Muscle of leg (tissue), 16 donors: ENCODE measurements at places on chromosomes 12 and 14. TPM values are rescaled to one million over a fixed set of nuclear protein-coding genes. Genes with fewer than 3 reads are reported as not detected.
A peak's percentile ranks its signal among the peaks of the same experiment; 100 is the strongest.

- no peak for DNase-seq
These were observed 8.1 kb upstream of the PCED1B start for GRCh38 chr12:47071241-47071852.

The TARBP2 gene
- 25.7 TPM for polyA plus RNA-seq

The ENDOU gene
- polyA plus RNA-seq, result 0.23 TPM

DNA sequence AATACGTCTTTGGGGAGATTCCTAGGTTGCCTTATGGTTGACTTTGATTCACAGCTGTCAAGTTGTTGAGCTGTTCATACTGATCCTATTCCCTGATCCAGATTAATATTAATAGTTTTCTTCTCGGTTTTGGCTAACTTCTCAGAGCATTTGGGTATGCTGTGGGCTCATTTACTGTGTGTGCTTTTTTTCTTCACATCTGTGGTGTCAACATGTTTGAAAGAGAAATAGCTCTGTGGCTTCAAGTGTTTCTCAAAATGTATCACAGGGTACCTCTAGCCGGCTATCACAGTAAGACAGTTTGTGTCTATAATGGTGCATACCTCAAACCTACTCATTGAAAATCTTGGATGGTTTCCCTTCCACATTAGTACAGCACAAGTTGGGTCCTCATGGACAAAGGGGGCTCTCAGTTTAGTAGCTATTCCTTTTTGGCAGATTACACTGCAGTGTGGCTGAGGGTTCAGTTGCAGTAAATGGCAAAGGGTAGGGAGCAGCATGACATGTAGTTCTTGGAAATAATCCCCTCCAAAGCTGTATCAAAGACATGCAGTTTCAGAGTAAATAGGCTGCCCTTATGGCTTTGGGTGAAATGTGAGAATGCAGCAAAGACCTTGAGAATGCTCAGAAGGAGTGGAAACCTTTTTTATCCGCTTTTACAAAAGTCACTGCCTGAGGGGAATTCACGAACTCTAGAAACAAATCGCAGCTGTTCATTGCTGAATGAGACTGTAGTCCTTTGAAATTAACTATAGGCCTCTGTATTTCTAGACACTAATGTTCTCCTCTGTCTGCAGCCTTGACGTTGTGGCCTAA, 102.4 kb upstream of the ATF1 start:
- DNase-seq, result peak; percentile 24

- no peak for DNase-seq
These were observed 66.6 kb downstream of the BTG1 start for GRCh38 chr12:92079054-92079385.

The ASPG gene
- polyA plus RNA-seq, result 2.5 TPM

The CLEC7A gene
- 1.5 TPM for polyA plus RNA-seq

The LRRK2 gene
- polyA plus RNA-seq, result 2.7 TPM

The APOLD1 gene
- 8.6 TPM for polyA plus RNA-seq

The TPH2 gene
- not detected for polyA plus RNA-seq

The KLRF2 gene
- polyA plus RNA-seq, result not detected

GRCh38 chr14:95341564-95341963, 21.9 kb upstream of the CLMN start:
- DNase-seq, result no peak

The SPRING1 gene
- 11.2 TPM for polyA plus RNA-seq

- DNase-seq, result peak; percentile 24
These were observed 452.1 kb downstream of the BCAT1 start for GRCh38 chr12:24496755-24497154.

- peak; percentile 66 for DNase-seq
These were observed 713 bp downstream of the FRMD6 start for GRCh38 chr14:51652168-51653078.

The LTBP2 gene
- 5.2 TPM for polyA plus RNA-seq
